Left ventricle myocardium inferior (tissue), 1 donor: ENCODE measurements at places on chromosomes 2 and 18.

DNA sequence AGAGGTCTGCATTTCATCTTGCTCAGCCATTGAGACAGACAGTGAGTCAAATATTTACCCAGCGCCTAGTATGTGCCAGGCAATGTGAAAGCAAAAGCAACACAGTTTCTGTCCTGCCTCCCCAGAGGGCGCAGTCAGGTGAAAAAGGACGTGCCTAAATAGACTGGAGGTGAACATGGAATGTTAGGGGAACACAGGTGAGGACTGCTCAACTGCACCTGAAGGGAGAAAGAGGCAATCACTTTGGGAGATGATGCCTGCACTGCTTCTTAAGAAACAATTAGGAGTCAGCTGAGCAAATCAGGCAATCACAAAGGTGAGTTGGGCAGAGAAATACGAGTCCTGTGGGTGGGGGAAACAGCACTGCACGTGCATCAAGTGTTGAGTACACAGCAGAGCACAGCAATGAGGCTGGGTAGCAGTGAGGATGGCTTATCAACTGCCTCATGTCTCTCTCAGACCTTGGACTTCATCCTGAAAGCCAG is 218.3 kb upstream of the SMAD7 start:
- DNase-seq, result no peak

GRCh38 chr18:77366720-77367641 is 117.3 kb downstream of the GALR1 start:
- no peak for DNase-seq

DNA sequence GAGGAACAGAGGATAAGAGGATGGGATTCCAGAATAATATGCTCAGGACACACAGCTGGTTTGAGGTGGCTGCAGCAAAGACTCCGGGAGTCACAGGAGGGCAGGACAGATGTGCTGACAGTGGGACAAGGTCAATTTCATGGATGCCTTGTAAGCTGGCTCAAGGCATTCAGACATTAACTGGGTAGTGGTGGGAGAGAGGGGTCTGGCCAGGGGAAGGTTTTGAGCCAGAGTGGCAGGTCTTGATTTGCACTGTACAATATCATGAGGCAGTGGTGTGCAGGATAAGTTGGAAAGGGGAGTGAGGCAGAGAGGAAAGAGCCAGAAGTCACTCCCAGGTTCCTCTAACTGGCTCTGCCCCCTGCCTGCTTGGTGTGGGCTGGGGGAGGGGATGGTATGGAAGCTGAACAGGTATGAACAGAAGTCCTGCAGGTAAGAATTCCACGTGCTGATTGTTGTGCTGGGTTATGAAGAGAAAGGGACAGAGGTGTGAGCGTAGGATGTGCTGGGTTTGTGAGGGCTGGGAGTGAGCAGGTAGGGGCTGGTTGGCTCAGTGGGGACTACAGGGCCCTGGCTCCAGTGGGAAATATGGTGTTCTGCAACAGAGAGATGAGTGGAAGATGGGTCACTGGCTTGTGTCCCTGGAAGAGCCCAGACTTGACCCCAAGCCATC is 141.7 kb upstream of the COPS8 start:
- DNase-seq, result no peak

- DNase-seq, result no peak
These were observed 13.2 kb downstream of the MFSD2B start for GRCh38 chr2:24022975-24023575.

GRCh38 chr2:138430181-138430580 is 71.4 kb upstream of the SPOPL start:
- no peak for DNase-seq

- peak; percentile 98 for DNase-seq
These were observed at the start of gene RMC1 for GRCh38 chr18:23503038-23503962. Gene RMC1, plus strand, starts transcription at chr18:23503511. Its CDS starts 108 bp downstream, at chr18:23503619.

DNA sequence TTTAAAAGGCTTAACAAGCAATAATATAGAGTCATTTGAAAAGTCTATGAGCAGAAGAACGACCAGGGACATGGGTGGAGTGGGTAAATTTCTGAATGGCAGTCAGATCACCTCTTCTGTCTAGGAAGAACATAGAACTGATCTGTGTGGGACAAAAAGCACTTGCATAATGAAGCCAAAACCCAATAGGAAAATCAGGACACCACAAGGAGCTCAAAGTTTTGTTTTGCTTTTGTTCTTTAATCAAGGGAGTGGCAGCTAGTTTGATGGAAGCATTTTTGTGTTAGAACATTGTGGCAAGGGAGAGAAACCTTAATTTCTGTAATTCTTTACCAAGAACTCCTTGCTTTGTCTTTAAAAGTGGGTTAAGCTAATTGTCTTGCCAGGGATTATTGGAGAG is 240.2 kb upstream of the TANK start:
- no peak for DNase-seq

- DNase-seq, result no peak
These were observed 1.1 kb upstream of the TET3 start for GRCh38 chr2:73983322-73984202.

DNA sequence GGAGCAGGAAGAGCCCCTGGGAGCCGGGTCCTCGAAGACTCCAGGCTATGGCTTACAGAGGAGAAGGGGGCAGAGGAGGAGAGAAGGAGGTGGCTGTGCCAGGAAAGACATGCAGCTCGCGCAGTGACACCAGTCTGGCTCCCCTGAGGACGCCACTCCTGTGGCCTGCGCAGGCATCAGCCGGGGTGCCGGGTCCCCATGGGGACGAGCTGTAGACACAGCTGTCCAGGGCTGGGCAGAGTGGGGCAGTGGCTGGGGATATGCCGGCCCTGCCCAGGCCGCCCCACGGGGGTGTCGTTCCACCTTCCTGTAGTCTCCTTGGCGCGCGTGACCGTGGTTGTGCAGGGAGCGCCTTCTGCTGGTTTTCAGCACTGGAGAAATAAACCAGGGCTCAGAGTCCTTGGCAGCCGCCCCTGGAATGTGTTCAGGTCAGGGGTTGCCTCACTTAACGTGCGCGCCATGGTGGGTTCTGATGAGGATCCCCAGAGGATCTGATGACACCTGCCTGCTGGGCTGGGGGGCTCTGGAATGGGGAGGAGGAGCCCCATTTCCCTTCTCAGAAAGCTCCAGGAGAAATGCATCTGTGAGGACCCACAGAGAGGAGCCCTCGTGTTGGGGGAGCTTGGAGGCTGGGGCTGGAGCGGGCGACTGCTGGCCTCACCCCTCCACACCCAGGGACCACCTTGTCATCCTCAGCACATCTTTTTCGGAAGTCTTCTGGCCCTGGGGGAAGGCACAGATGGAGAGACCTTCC is 26.7 kb downstream of the RAMP1 start:
- DNase-seq, result peak; percentile 83

- no peak for DNase-seq
These were observed 7.8 kb downstream of the RAX start for GRCh38 chr18:59265246-59265973.

DNA sequence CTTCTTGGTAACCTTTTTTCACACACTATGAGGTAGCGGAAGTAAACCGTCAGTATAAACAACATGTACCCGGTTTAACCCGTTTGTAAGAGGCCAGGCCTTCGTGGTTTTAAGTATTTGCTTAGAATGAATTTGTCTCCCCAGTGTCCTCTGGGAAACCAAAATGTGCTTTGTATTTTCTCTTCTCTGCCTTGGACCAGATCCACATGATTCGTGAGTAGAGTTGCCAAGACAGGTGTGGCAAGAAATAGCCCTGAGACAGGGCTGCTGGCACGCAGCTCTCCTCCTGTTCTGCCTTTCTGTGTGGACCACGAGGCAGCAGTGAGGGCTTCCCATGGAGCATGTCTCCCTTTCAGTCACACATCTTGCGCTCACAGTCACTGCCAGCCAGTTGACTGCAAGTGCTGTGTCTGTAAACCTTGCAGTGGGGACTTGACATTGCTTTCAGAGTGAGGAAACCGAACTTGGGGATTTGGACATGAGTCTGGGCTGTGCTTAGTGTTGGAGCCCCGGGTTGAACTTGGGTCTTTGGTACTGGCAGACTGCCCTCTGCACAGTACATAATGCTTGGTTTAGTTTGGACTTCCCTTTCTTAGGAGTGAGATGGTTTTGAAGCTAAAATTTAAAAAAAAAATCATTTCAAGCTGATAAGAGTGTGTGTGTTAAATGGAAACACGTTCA is 19.1 kb downstream of the BCL2L11 start:
- DNase-seq, result no peak

- no peak for DNase-seq
These were observed 67.4 kb downstream of the BCL11A start for GRCh38 chr2:60486067-60486466.

DNA sequence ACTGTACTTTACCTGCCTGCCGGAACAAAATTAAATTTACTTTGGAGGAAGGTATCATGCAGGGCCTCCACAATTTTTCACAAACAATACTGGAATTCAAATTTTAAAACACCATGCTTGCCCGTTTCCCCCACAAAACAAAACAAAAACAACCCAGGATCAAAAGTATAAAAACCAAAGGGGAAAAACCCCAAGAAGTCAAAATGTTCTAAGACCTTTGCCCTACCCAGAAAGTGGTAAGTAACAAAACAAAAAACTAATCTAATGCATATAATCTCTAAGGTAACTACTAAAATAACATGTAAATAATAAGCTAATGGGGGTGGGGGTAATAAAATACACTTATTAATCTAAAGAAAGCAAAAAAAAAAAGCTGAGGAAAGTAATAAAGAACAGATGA is 60.5 kb downstream of the CUL3 start:
- DNase-seq, result no peak

DNA sequence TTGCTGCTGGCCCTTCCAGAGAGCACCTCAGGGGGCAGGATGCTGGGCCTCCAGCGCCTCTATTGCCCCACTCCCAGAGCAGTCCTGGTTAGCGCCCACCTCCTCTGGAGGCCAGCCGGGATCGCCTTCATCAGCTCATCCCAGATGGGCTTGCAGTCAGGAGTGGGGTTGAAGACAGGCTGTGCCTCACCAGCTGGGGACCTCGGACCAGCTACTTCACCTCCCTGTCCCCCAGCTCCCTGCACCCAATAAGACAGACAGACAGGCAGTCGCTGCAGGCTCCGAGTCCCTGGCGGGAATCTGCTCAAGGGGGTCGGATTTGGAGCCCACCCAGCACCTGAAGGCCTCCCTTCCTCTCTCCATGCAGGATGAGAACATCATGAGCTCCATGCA is 18.9 kb upstream of the FAHD2A start:
- peak; percentile 14 for DNase-seq

- no peak for DNase-seq
These were observed 44.4 kb downstream of the FECH start for GRCh38 chr18:57542126-57542525.

DNA sequence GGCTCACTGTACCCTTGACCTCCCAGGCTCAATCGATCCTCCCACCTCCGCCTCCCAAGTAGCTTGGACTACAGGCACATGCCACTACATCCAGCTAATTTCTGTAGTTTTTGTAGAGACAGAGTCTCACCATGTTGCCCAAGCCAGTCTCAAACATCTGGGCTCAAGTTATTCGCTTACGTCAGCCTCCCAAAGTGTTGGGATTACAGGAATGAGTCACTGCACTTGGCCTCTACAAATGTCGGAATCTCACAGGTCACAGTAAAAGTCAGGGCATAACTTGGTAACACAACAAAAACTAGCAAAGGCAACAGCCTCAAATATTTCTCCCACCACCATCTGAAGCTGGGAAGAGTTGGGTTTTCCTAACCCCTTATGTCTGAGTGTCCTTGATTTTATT is 25.3 kb downstream of the SCG2 start:
- no peak for DNase-seq

GRCh38 chr2:100250645-100251044 is 71.7 kb downstream of the LONRF2 start:
- DNase-seq, result no peak

DNA sequence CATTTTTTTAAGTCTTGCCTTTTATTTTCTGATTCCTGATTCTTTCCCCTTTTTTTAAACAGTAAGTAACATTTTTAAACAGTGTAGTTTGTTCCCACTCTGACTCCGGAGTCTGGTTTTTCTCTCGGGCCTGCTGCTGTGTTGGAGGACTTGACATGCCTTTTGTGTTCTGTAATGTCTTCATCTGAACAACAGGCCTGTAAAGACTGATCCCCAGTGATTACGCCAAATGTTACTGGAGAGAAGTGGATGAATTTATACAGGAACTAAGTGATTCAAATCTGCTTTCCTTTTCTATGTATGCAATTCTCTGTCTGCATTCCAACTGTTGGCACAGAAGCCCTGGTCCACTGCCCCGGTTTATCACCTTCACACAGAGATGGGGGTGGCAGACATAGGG is 54.3 kb upstream of the RMDN2 start:
- no peak for DNase-seq
